ENCODE measurements at places on chromosomes 4 and X. TPM values are rescaled to one million over a fixed set of nuclear protein-coding genes. Genes with fewer than 3 reads are reported as not detected.

The TMEM35A gene
- total RNA-seq: 0.19 TPM

The PWWP3B gene
- total RNA-seq: 0.24 TPM

DNA sequence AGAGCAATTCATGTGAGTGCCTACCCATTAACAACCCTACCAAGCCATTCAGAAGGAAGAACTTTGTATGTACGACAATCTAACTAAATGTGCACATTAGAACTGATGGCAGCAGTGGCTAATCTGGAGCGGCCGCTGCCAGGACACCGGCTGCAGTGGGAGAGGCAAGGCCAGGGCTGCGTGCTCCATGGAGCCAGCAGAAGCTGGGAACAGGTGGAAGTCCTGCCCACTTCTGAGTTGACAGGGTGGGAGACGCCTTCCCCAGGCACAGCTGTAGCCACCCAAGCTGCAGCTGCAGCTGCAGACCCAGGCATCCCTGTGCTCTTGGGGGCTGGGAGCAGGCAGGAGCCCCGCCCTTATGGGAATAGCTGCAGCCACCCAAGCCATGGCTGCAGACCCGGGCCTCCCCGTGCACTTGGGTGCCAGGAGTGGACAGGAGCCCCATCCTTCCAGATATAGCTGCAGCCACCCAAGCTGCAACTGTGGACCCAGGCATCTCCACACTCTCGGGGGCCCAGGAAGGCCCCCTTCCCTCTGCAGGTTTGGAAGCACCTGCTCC lies 79.1 kb upstream of the DDX60 start:
- no peaks in the 10 kb centered on the region for H3K27me3 ChIP-seq
- peaks cover 76% of the 10 kb centered on the region for H3K36me3 ChIP-seq
- no peak overlapping the region for H3K4me3 ChIP-seq
- no peak for DNase-seq

DNA sequence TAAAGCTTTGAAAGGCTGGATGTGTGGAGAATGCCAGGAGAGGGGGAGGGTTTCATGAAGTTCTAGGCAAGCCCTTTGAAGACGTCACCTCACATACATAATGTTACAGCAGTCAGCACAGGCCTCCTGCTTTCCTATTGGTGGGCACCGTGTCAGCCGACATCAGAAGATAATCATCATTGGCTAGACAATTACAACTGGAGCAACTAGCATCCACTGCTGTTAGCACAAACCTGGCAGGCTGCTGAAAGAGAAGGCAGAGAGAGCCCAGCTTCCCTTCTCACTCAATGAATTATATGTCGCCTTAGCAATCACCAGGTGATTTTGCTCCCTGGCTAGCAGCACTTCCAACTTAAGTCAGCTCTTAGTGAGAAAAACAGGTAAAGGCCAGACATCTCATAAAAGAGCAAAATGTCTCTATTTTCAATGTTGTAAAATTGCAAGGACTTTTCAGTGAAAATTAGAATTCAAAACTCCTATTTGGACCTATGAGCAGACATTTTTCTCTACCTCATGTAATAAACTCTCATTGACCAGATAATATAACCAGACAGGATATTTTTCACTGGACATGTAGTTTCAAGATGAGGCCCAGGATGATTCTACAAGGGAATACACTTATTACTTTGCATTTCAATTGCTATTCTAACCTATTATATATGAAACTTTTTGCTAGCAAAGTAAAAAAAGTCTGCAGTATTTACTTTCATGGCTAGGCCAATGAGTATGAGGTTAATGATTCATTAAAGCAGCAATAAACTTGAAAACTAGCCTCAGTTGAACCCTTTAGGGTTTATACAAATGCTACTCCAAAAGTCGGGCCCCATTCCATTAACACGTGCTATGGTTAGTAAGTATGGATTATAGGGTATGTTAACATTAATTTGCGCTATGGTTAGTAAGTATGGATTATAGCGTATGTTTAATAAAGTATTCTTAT lies 4.3 kb downstream of the ELOVL6 start:
- DNase-seq: peak; percentile 80
- peaks cover 3% of the 10 kb centered on the region for H3K4me1 ChIP-seq
- H3K4me3 ChIP-seq: no peak overlapping the region
- peak overlapping the region; percentile 61 for H3K27ac ChIP-seq
- no peaks in the 10 kb centered on the region for H3K36me3 ChIP-seq

DNA sequence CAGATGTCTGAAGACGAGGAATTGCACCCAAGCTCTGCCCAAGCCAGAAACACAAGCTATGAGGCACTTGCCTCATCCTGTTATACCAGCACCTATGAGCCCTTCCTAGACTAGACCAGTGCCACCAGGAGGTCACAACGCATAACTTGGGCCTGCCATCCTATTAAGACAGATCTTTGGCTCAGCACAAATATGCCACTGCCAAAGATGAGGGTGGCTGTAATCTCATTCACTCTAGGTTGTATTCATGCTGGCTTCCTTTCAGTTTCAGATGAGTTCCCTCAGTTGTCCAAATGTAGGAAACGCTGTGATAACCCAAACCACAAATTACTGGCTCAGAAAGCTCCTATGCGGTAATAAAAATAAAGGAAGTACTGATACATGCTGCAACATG lies 76.5 kb upstream of the CITED1 start:
- H3K4me3 ChIP-seq: no peak overlapping the region
- H3K36me3 ChIP-seq: no peaks in the 10 kb centered on the region
- no peak overlapping the region for H3K27ac ChIP-seq
- no peaks in the 10 kb centered on the region for H3K27me3 ChIP-seq
- no peaks in the 10 kb centered on the region for H3K4me1 ChIP-seq
- DNase-seq: no peak

- peaks cover 15% of the 10 kb centered on the region for H3K4me1 ChIP-seq
- peak overlapping the region; percentile 49 for H3K4me3 ChIP-seq
- H3K27ac ChIP-seq: peak overlapping the region; percentile 69
- DNase-seq: no peak
- no peaks in the 10 kb centered on the region for H3K36me3 ChIP-seq
- H3K27me3 ChIP-seq: no peaks in the 10 kb centered on the region
Measured at GRCh38 chrX:40152173-40152711, 54.5 kb upstream of the BCOR start.

- no peaks in the 10 kb centered on the region for H3K4me1 ChIP-seq
- DNase-seq: no peak
- no peaks in the 10 kb centered on the region for H3K36me3 ChIP-seq
- H3K4me3 ChIP-seq: no peak overlapping the region
- no peaks in the 10 kb centered on the region for H3K27me3 ChIP-seq
- no peak overlapping the region for H3K27ac ChIP-seq
Measured at GRCh38 chr4:138894709-138895108, 120.9 kb upstream of the NOCT start.

Data from thymus (tissue), 14 donors.